ENCODE measurements at places on chromosomes 7 and 10.

GRCh38 chr10:80502621-80503583 is 34.8 kb upstream of the SH2D4B start:
- no peak for DNase-seq

DNA sequence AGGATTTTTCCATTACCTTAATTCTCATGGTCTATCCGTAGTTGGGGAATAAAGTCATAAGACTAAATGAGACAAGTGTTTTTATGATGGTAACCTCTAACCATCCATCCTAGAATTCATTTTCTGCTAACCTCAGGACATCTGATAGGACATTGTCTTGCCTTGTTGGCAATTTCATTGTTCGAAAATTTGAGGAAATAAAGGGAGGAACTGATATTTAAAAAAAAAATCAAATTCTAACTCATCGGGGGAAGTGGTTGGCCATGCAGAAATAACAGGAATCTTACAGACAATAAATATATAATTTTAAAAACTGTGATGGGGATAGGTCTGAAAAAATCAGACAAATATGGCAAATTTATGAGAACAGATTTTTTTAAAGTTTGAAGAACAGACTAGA is 21.7 kb upstream of the RHOBTB1 start:
- DNase-seq = no peak

DNA sequence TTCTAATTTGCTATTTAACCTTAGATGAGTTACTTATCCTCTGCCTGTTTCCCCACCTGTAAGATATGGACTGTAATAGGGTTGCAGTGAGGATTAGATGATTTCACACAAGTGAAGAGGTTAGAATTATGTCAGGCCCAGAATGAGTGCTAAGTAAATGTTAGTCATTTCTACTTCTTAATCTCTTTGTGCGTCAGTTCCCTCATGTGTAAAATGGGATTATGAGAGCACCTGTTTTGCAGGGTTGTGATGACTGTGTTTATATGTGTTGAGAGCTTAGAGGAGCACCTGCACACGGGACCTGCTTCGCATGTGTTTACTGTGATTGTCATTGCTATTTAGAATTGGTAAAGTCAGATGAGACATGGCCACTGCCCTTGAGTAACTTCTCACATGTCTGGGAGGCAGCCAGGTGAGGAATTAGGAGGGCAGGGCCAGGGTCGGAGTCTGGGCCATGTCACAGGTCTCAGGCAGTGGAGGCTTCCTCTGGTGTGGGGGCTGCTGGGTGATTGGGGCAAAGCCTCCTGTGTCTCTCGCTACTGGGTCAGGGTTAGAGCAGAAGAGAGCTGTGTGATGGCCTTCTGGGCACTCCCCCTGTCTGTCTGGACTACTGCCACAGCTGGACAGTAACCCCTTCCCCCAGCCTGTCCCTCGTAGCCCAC is 106.7 kb downstream of the WDFY4 start:
- no peak for DNase-seq

- DNase-seq = no peak
Observed at GRCh38 chr10:100731407-100732240, 13.8 kb upstream of the PAX2 start.

DNA sequence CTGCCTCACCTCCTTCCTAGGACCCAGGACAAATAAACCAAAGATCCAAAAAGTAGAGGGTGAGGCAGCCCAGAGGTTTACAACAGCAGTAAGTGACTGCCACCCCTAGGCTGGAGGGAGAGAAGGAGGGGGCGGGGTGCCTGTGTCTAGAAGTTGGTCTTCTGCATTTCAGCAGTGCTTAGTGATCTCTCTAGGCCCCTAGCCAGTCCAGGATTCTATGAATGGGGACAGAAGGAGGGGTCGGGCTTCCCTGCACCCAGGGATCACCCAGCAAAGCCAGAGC is 62.8 kb upstream of the KDM7A start:
- no peak for DNase-seq

DNA sequence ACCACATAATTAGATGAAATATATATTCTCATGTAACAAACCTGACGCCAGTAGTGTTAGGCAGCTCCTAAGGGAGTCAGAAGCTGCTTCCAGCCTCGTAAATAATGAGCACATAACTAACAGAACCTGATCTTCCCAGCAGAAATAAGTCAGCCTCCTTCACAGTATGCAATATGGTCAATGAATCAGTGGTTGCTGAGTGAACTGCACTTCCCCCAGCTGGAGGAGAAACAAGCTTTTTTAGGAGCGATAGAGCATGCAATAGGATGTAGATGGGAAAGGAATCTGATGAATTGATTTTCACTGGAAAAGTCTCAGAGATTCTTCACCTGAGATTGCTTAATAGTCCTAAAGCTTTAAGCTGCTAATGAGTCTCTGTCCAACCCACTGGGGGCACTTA is 337.2 kb upstream of the LRGUK start:
- no peak for DNase-seq

GRCh38 chr7:64883113-64883905 is 19.8 kb upstream of the ZNF273 start:
- no peak for DNase-seq

DNA sequence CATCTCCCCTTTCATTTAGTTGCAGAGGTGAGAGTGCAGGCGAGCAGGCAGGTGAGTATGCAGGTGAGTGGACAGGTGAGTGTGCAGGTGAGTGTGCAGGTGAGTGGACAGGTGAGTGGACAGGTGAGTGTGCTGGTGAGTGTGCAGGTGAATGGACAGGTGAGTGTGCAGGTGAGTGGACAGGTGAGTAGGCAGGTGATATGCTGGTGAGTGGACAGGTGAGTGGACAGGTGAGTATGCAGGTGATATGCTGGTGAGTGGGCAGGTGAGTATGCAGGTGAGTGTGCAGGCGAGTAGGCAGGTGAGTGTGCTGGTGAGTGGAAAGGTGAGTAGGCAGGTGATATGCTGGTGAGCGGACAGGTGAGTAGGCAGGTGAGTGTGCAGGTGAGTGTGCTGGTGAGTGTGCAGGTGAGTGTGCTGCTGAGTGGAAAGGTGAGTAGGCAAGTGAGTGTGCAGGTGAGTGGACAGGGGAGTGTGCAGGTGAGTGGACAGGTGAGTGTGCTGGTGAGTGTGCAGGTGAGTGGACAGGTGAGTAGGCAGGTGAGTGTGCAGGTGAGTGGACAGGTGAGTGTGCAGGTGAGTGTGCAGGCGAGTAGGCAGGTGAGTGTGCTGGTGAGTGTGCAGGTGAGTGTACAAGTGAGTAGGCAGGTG is 165.6 kb downstream of the ADARB2 start:
- no peak for DNase-seq
